ENCODE measurements at places on chromosomes 7 and 10.

- no peak overlapping the region for H3K4me3 ChIP-seq
- no peaks in the 10 kb centered on the region for H3K27me3 ChIP-seq
- no peaks in the 10 kb centered on the region for H3K36me3 ChIP-seq
- no peak overlapping the region for H3K27ac ChIP-seq
- H3K4me1 ChIP-seq: no peaks in the 10 kb centered on the region
Observed at GRCh38 chr7:135375908-135376699, 133.8 kb downstream of the CNOT4 start.

GRCh38 chr7:138797715-138798320, at the start of the genes ATP6V0A4 and TMEM213:
Gene ATP6V0A4, minus strand, starts transcription at chr7:138798196. Its CDS starts 26,949 bp downstream, at chr7:138771247.
Gene TMEM213, plus strand, starts transcription at chr7:138797994. Its CDS starts 111 bp downstream, at chr7:138798105.
- DNase-seq: peak; percentile 2
- no peak within 1 kb of the TSS for H3K4me3 ChIP-seq
- H3K27ac ChIP-seq: no peak within 1 kb of the TSS

- no peak overlapping the region for H3K4me3 ChIP-seq
- H3K27me3 ChIP-seq: peaks cover 9% of the 10 kb centered on the region
- H3K27ac ChIP-seq: no peak overlapping the region
- H3K36me3 ChIP-seq: no peaks in the 10 kb centered on the region
Observed at GRCh38 chr10:100036850-100037249, 27.1 kb upstream of the DNMBP start.

DNA sequence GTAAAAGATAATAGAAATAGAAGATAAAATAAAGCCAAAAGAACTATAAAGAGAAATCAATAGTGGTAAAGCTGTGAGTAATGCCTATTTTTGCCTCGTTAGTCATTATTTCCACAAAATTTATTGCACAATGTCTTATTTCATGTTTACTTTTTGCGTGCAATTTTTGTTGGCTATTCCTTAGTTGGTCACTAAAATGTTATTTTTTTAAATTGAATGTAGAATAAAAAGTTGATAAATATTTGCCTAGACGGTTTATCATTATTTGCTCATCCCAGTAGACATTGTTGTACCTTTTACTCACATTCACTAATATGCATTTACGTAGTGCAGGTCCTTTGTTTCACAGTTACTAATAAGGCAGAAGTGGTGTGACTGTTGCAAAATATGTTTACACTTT, 227.8 kb upstream of the BMPER start:
- DNase-seq: no peak
- no peak overlapping the region for H3K27ac ChIP-seq
- no peak overlapping the region for H3K4me3 ChIP-seq
- no peaks in the 10 kb centered on the region for H3K36me3 ChIP-seq
- no peaks in the 10 kb centered on the region for H3K4me1 ChIP-seq

- no peak overlapping the region for H3K4me3 ChIP-seq
- H3K4me1 ChIP-seq: no peaks in the 10 kb centered on the region
- H3K27ac ChIP-seq: no peak overlapping the region
- no peak for DNase-seq
- no peaks in the 10 kb centered on the region for H3K36me3 ChIP-seq
- H3K27me3 ChIP-seq: no peaks in the 10 kb centered on the region
Observed at GRCh38 chr10:56928714-56929113, 567.7 kb upstream of the ZWINT start.

GRCh38 chr7:34059136-34059828, 153.9 kb downstream of the BMPER start:
- no peaks in the 10 kb centered on the region for H3K27me3 ChIP-seq
- DNase-seq: no peak
- no peak overlapping the region for H3K4me3 ChIP-seq
- no peaks in the 10 kb centered on the region for H3K4me1 ChIP-seq

- H3K4me1 ChIP-seq: no peaks in the 10 kb centered on the region
- no peak overlapping the region for H3K4me3 ChIP-seq
- no peaks in the 10 kb centered on the region for H3K27me3 ChIP-seq
- no peak overlapping the region for H3K27ac ChIP-seq
- no peak for DNase-seq
- H3K36me3 ChIP-seq: peaks cover 62% of the 10 kb centered on the region
Observed at GRCh38 chr7:30428246-30429155, 50.1 kb downstream of the NOD1 start.

DNA sequence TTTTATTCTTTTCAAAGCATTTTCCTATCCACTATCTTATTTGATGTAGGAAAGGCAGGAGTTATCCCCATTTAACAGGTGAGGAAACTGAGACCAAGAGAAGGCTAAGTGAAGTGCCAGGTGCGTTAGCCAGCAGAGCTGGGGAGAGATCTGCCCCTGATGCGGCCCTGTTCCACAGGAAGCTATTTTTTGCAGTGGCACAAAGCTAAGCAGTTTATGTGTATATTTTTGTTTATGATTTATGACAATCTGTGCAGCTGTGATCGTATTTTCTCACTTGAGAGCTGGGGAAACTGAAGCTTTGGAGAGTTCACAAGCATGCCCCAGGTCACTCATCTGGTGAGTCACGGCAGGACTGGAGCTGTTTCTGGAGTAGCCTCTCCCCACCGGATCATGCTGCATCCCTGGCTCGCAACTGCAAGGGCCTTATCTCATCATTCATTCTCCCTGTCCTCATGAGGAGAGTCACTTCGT, 38.8 kb downstream of the SLC29A3 start:
- no peaks in the 10 kb centered on the region for H3K27me3 ChIP-seq
- H3K27ac ChIP-seq: no peak overlapping the region
- H3K4me3 ChIP-seq: no peak overlapping the region

- no peak overlapping the region for H3K4me3 ChIP-seq
- H3K27ac ChIP-seq: no peak overlapping the region
- H3K36me3 ChIP-seq: no peaks in the 10 kb centered on the region
- H3K4me1 ChIP-seq: no peaks in the 10 kb centered on the region
- peaks cover 7% of the 10 kb centered on the region for H3K27me3 ChIP-seq
- no peak for DNase-seq
Observed at GRCh38 chr10:120824881-120825309, 26.3 kb upstream of the WDR11 start.

All from T-cell (primary cell).